ENCODE measurements at places on chromosomes 11 and 22.

DNA sequence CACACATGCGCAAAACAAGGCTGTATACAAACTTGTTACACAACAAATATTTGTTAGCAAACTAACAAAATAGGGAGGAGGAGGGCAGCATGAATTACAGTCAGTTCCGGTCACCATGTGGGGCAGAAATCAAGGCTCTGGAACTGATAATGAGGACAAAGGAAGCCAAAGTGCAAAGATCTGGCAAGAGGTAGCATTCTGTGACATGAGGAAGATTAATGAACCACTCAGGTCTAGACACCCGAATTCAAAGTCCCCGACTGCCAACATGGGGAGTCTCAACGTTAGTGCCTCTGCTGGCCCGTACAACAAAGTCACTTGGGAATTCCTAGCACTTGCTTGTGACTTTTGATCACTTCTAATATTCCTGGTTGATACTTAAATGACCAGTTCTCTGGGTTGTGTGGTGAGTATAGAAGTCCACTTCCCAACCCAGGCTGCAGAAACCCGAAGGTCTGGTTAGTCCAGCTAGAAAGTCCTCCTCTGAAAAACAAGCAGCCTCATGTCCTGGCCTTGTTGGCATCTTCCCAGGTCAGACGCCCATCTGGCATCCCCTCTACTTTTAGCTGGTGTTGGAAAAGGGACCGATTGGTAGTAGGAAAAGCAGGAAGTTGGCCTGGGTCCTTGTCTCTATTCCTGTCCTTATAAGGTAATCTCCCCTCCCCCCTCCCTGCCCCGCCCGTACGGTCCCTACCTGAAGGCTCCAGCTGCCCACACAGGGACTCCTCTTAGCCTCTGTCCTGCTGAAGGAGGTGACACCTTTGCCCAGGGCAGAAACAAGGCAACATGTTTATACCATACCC lies 1.6 kb downstream of the SUN2 start:
- DNase-seq: peak; percentile 9

GRCh38 chr22:20889025-20889704 lies 28.0 kb upstream of the CRKL start:
- peak; percentile 69 for DNase-seq

GRCh38 chr11:133198438-133198837 lies 333.9 kb downstream of the OPCML start:
- DNase-seq: no peak

DNA sequence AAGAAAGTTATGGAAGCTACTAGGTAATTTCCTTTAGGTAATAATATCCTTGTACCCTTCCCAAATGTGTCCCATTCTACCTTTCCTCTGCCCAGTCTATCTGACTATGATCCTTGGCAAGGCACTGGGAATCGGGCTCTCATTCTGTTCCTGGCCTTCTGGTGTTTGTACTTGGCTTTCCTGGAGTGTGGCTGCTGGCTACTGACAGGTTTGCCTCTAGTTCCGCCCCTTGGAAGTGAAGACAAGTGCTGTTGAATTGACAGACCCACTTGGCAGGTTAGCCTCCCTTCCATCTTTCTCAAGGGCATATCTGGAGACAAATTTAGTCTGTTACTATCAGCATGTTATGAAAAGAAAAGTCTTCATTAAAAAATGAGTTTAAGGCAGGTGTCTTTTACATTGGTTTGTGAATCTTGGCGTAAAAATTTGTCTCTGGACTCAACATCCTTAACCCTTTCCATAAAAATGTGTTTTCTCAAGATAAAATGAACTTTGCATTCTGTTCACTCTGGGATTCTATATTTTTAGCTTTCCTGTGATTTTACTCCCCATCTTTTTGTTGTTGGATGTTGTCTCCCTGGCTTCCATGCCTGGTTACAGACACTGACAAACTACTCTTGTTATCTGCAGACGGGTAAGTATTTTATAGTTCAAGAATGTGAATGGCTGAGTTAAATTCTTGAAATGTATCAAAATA lies 287.4 kb upstream of the PDGFD start:
- DNase-seq: no peak

DNA sequence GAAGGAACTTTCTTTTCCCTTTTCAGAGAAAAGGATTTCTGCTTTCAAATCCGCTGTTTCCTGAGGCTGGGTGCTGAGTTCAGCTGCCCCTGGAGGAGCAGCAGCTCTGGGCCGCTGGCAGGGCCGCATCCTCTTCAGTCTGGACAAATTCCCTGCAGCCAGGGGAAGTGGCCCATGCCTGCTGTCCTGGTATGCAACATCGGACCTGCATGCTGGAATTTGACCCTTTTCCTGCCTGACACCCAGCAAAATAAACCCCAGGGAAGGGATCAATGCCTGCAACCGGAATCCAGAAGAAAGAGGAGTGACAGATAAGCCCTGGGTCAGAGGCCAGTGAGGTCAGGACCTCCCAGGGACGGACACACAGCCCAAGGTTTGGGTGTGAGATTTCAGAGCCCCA lies 54.1 kb upstream of the LINC01488 start:
- DNase-seq: peak; percentile 55

GRCh38 chr11:5343474-5344335 lies at the start of gene OR51B5:
Gene OR51B5, minus strand, starts transcription at chr11:5343524. Its CDS starts 0 bp downstream, at chr11:5343524.
- no peak for DNase-seq

GRCh38 chr11:91805293-91805692 lies 419.3 kb upstream of the FAT3 start:
- no peak for DNase-seq

GRCh38 chr11:63518548-63518947 lies 12.7 kb downstream of the LGALS12 start:
- no peak for DNase-seq

DNA sequence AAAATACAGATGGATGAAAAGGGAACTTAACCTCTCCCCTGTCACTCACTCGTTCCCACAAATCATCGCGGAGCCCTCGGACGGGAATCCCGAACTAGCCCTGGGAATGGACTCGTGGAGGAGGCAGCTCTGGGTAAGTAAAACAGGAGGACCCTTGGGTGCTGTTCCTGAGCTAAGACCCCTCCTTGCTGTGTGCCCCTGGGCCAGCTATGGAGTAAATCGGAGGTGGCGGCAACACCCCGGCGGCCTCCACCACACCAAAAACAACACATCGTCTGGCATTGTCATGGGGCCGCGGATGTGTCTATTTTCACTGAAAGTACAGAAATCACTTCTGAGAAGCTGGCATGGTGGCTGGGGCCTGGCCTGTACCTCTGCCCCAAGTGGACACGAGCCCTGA lies 12.1 kb downstream of the CPT1A start:
- DNase-seq: no peak

DNA sequence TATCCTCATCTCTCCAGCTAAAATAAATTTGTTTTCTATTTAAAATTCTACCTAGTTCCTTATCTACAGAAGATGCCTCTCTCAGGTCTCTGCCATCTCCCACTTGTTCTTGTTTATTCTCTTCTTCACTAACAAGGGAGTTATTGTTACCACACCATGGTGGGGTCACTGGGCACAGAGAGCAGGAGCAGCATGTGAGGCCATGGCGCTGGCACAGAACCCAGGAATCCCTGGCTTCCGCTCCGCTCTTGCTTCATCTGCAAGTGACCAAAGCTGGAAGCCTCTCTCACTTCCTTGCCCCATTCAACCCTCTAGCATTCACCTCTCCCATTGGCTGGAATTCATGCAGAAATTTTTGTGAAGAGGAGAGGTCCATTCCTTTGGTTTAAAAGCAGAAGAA lies 190.7 kb upstream of the NCAM1 start:
- DNase-seq: no peak

- no peak for DNase-seq
Measured at GRCh38 chr11:42976636-42977217, 335.1 kb upstream of the API5 start.

GRCh38 chr11:114440121-114440860 lies 1.0 kb downstream of the REXO2 start:
- peak; percentile 3 for DNase-seq

GRCh38 chr11:132858223-132858622 lies 674.1 kb downstream of the OPCML start:
- no peak for DNase-seq

DNA sequence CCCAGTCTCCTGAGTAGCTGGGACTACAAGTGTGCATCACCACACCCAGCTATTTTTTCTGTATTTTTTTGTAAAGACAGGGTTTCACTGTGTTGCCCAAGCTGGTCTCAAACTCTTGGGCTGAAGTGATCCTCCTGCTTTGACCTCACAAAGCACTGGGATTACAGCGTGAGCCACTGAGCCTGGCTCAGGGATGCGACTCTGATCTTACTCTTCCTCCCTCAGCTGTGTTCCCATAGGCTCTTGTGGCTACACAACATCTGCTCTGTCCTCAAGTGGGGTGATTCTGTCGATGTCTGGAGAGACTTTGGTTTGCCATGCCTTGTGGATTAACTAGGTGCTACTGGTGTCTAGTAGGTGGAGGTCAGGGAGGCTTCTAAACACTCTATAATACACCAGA lies 127.0 kb upstream of the SERPIND1 start:
- DNase-seq: no peak

- no peak for DNase-seq
Measured at GRCh38 chr11:130638033-130638432, 189.6 kb downstream of the ADAMTS15 start.

DNA sequence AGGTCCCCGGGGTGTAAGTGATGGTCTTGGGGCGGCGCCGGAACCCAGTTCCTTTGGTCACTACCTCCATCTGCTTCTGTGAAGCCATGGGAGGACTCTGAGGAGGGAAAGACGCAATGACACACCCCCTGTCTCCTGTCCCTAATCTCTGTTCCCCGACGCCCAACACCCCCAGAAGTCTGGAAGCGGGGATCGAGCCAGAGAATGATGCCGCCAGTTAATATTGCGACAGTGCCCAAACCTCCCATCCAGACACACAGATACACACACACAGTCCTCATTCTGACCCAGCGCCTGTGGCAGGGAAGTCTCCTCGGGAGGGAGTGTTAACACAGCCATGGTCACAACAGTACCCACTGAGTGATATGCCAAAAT lies 352 bp downstream of the C22orf23 start:
- DNase-seq: peak; percentile 20

- peak; percentile 89 for DNase-seq
Measured at GRCh38 chr22:42780070-42780540, 59.4 kb upstream of the A4GALT start.

All from suppressor macrophage (primary cell).